Right hindlimb (tissue), 1 donor: ENCODE measurements at places on chromosomes 11 and 22.

DNA sequence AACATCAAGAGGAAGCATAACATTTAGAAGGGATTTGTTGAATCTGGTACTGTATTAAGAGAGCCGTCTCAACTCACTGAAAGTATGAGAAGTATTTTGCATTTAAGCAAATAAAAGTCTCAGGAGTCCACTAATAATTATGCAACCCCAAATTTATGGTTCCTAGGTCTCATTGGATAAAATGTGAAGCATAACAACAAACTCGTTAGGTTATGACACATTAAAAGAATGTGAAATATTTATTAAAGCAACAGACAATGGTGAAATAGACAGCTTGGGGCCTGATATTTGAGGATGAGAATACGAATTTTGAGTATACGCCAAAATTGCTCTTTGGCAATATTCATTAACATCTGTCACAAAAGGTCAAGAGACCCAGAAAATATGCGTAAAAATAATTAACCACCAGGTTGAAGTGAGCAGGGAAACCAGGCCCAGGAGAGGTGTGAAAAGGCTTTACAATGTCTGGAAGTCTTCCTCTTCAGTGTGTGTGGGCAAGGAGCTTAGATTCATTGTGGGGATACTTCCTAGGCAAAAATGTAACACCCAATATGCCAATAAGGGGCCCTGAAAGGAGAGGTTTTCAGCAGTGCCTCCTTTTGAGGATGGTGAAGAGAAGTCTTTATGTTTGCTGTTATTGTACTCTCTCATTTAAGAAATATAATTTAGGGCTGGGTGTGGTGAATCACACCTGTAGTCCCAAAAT is 89.2 kb downstream of the FDX1 start:
- DNase-seq: no peak

DNA sequence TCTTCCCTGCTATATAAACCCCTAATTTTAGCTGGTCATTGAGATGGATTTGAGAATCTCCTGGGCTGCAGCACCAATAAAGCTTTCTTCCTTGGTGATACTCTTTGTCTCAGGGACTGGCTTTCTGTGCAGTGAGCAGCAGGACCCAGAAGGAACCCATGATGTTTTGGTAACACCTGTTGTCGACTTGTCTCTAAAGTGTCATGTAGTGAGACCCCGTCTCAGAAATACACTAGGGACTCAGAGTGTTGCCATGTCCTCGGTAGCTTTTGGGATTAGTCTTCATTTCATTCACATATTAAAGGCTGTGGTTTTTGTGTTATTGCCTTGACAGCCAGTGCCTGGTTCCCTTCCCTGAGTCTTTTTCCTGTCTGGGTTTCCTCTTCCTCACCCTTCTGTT is 1078.7 kb downstream of the TBC1D22A start:
- DNase-seq: no peak

GRCh38 chr11:44629732-44630345 is 64.4 kb downstream of the CD82 start:
- no peak for DNase-seq

DNA sequence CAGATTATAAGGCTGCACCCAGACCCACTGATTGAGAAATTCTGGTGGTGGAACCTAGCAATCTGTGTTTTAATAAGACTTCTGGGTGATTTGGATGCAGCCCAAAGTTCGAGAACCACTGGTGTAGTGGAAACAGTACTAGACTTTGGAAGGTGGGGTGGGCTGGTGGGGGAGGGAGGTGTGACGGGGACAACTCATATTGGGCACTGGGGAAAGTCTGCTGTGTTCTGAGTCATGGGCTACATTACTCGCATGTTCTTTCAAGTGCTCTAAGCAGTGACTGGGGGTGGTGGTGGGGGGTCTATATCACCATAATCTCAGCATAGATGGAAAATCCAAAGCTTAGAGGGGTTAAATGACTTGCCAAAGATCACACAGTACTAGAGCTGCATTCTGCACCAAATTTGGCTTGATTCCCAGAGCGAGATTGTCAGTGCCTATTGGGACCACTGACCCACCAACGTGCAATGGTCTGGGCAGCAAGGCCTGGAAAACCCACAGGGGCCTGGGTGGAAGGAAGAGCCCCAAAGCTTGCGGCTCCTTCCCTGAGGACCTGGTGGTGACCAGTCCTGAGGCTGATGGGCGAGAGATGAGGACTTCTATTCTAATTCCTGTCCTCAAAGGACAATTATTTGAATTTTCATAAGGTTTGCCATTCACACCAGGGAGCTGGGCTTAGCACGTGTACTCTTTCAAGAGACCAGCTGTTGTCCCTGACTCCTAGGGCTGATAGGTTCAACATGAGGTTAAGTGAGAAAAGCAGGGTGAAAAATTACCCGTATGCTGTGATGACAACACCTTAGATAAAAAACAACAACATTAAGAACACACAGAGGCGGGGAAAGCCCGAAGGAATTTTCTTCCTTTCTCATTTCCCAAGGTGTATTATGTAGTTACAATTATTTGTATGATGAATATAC is 77.5 kb upstream of the NARS2 start:
- no peak for DNase-seq

DNA sequence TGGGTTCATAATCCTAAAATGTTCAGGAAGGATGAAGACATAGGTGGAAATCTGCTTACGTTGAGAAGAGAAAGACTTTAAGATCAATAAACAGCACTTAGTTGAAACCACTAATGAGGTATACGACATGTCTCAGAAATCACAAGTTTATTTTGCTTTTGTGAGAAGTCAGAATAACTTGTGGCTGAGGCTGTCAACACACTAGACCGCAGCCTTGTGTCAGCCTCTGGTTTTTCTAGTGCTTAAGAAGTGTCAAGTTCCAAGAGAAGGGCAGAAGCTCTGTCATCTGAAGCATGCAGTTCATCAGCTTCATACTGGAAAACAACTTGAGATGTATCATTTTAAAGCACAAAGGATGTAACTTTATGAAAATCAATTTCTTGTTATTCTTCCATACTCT is 420.9 kb downstream of the METTL15 start:
- no peak for DNase-seq

DNA sequence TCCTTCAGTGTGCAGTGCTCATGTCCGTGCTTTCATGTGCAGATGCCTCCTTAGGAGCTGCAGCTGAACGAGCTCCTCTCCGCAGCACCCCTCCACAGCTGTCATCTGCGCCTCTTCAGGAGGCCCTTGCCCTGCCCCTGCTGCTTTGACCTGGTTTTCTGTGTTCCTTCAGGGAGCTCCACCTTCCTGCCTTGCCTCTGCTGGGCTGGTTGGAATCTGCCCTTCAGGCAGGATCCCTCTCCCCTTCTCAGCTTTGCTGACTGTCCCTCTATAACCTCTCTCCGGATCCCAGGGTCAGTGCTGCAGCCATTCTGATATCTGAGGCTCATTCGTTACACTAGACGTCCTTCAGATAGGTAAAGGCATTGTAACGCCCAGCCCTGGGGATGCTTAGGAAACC is 67.9 kb downstream of the SCN3B start:
- DNase-seq: no peak

- DNase-seq: no peak
Observed at GRCh38 chr11:85787809-85788760, 22.9 kb downstream of the SYTL2 start.

GRCh38 chr11:95248666-95249467 is 17.9 kb upstream of the SESN3 start:
- DNase-seq: no peak

- peak; percentile 31 for DNase-seq
Observed at GRCh38 chr22:49449811-49450446, 377.7 kb downstream of the BRD1 start.

- no peak for DNase-seq
Observed at GRCh38 chr11:102111787-102112508, 1.7 kb downstream of the YAP1 start.

GRCh38 chr11:73547706-73548595 is 50.0 kb downstream of the FAM168A start:
- DNase-seq: no peak
